ENCODE measurements at places on chromosomes 11 and 22. TPM values are rescaled to one million over a fixed set of nuclear protein-coding genes. Genes with fewer than 3 reads are reported as not detected.
A peak's percentile ranks its signal among the peaks of the same experiment; 100 is the strongest.

GRCh38 chr11:24755260-24755839 lies 258.5 kb downstream of the LUZP2 start:
- DNase-seq: no peak

The GRAMD4 gene
- total RNA-seq: 34.9 TPM

The DDT gene
- 129 TPM for total RNA-seq

The ALDH3B1 gene
- 25.4 TPM for total RNA-seq

- DNase-seq: no peak
These were observed 46.2 kb downstream of the FAM83F start for GRCh38 chr22:40040927-40041326.

DNA sequence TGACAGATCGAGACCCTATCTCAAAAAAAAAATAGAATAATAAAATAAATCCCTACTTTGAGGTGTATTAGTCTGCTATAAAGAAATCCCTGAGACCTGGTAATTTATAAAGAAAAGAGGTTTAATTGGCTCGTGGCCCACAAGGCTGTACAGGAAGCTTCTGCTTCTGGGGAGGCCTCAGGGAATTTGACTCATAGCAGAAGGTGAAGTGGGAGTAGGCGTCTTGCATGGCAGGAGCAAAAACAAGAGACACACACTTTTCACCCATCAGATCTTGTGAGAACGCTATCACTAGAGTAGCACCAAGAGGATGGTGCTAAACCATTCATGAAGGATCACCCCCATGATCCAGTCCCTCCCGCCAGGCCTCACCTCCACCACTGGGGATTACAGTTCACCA lies 29.2 kb downstream of the CDPF1 start:
- DNase-seq: no peak

GRCh38 chr22:35315141-35315854 lies 15.6 kb downstream of the TOM1 start:
- DNase-seq: no peak

DNA sequence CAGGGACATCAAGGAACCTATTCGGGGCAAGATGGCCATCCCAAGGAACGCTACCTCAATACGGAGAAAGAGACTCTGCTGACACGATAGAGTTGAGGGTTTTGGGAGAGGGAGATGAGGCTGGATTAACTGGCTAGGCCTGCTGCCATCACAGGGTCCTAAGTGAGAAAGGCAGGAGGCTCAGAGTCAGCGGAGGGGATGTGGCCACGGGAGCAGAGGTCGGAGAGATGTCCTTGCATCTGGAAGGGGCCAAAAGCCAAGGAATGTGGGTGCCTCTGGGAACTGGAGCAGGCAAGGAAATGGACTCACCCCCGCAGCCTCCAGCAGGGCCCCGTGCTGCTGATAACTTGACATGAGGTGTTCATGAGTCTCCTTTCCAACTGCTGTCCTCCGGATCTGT lies 31.0 kb upstream of the RFPL3 start:
- peak; percentile 12 for DNase-seq

GRCh38 chr11:24855951-24856350 lies 359.1 kb downstream of the LUZP2 start:
- no peak for DNase-seq

GRCh38 chr22:42067671-42068251 lies 2.9 kb downstream of the NAGA start:
- DNase-seq: peak; percentile 46

- peak; percentile 39 for DNase-seq
These were observed 3.9 kb downstream of the ALDH3B2 start for GRCh38 chr11:67670316-67671210.

DNA sequence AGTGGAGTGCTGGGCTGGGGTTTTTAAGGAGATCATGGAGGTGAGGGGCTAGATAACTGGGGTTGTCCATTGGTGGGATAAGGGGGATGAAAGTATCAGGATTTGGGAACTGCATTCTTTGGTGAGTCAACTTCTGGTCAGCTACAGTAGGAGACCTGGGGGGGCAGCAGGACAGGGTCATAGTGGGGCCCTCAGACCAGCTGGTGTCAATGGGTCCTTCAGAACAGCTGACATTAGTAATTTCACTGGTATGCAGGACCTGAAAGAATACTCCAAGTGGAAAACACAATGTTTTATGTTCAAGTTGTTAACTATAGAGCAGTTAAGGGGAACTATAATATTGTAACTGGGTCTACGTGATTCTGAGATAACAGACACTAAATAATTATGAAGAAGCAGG lies 2.8 kb upstream of the TTC12 start:
- DNase-seq: no peak

DNA sequence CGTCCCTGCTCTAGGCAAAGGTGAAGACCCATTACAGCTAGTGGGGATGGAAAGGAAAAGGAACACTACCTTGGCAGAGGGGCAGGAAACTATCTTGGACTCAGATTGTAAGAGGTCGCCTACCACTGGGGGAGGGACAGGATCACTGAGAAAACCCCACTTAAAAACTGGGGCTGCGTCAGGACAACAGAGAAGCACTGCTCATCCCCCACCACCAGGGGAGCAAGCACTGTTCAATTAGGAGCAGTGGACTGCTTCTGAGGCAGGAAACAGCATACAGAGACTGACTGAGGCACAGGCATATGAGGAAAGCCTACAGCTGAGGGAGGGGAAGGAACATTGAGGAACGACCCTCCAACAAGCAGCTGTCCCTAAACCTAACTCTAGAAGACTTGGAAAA lies 20.8 kb upstream of the DLAT start:
- DNase-seq: no peak

- peak; percentile 70 for DNase-seq
These were observed 2.4 kb downstream of the MAPK11 start for GRCh38 chr22:50267591-50268390.

DNA sequence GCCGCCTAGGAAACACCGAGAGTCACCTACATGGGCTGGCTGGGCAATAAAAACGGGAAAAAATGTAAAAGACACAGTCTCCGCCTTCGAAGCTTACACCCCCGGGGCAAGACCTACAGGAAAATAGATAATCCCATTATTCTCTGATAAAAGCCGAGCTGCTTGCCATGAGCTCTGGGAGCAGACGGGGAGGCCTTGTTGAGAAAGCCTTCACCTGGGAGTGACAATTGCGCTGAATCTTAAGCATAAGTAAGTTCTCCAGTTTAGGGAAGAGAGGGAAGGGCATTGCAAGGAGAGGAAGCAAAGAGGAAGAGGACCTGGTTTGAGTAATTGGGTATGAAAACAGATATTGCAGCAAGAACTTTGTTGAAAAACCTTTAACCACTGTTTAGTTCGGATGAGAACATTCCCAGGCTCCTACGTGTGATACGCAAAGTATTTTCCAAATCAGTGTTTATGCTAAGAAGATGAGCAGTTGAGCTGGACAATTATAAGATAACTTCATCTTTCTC lies 813 bp upstream of the BTBD10 start:
- no peak for DNase-seq

DNA sequence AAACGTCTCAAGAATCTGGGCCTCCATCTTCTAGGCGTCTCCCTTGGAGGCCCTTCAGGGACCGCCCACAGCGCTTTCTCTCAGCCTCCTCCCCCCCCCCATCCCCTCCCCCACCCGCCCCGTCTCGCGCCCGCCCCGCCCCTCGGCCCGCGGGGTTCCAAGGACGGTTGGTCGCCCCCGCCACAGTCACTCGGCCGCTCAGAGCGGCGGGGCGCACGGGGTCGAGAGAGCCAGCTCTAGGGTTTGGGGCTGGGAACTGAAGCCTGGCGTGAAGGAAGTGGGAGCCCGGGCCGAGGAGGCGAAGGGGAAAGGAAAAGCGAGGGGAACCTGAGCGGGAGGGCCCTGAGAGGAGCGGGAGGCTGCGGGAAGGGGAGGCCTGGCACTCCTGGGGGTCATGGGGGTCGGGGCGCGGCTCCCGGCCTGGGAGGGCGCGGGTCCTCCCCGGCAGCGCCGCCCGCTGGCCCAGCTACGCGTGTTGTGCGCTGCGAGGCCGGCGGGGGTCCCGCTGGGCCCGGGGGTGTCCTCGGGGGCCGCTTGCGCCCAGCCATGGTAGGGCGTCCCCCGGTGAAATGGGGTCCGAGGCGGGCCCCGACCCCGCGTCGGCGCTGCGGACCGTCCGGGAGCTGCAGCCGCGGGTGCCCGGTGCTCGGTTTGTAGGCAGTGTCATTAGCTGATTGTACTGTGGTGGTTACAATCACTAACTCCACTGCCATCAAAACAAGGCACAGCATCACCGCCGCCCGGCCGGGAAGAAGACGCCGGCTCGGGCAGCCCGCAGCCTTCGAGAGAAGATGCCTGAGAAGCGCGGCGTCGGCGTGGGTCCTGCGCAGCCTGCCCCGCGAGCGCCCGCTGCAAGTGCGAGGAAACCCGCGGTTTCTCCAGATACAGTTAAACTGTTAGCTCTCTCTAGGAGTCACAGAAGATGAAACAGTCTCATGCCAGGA lies at the start of gene BTG4:
TSS of gene BTG4 (minus strand) at position 91 of the 944 bp plus-strand sequence. CDS start 13,610 bp downstream, outside the sequence.
- DNase-seq: no peak

- no peak for DNase-seq
These were observed 3.4 kb downstream of the PAK1 start for GRCh38 chr11:77470504-77470903.

- peak; percentile 72 for DNase-seq
These were observed 28.4 kb upstream of the HMOX1 start for GRCh38 chr22:35352214-35353111.

- peak; percentile 35 for DNase-seq
These were observed 78.4 kb upstream of the TP53I11 start for GRCh38 chr11:45028911-45029682.

DNA sequence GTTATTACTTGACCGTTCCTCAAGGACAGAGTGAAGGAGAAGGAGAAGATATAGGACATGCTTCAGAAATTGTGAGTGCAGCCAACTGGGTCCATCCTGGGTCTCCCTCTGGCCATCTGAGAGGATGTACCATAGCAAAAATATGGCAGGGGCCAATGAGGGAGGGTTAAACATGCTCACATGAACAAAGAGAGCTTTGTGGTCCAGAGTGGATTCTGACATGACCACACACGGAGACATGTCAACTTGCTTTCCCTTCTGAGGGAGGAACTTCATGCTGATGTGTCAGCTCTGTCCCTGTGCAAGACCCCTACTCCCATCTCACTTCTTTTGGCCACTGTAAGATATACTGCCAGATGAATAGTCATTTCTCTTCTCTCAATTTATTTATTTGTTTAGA lies 3.0 kb upstream of the UBASH3B start:
- DNase-seq: no peak

The FREY1 gene
- total RNA-seq: 0.70 TPM

- no peak for DNase-seq
These were observed 201.7 kb downstream of the ARHGAP42 start for GRCh38 chr11:100888836-100889235.

- no peak for DNase-seq
These were observed 55.5 kb downstream of the LARGE1 start for GRCh38 chr22:33864723-33865130.

DNA sequence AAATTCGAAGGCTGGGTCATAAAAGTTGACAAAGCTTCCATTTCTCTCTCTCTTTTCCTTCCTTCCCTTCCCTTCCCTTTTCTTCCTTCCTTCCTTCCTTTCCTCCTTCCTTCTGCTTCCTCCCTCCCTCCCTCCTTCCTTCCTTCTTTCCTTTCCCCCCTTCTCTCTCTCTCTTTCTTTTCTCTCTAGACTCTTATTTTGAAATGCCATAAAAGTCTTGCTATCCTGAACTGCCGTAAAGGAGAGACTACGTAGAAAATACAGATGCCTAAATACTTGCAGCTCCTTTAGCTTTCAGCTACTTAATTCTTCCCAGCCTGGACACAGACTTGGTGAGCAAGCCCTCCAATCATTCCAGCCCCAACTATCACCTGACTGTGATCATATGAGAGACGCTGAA lies 1644.4 kb downstream of the FAM181B start:
- no peak for DNase-seq

The PLA2G6 gene
- 56.4 TPM for total RNA-seq

GRCh38 chr11:72537051-72537450 lies 102.7 kb upstream of the CLPB start:
- DNase-seq: no peak

The AP2A2 gene
- total RNA-seq: 100 TPM

The IGSF22 gene
- total RNA-seq: 4.1 TPM

DNA sequence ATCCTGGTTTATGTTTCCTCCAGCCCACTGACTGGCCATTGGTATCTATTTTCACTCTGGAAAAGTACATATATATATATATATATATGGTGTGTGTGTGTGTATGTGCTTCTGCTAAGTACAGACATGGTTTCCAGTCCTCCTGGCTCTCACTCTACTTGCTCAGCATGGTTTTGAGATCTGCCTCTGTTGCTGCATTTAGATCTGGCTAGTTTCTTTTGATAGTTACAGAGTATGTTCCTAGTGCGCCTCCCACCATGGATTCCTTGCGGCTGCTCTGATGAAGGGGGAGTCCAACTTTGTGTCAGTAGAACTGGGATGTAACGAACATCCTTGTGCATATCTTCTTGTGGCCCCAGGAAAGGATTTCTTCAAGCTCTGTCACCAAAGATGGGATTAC lies 274.1 kb downstream of the MIAT start:
- no peak for DNase-seq

- no peak for DNase-seq
These were observed 2.0 kb downstream of the SBF2 start for GRCh38 chr11:10291801-10292638.

- DNase-seq: no peak
These were observed 23.6 kb downstream of the SLC5A12 start for GRCh38 chr11:26698224-26698623.

The IGLL1 gene
- not detected for total RNA-seq

GRCh38 chr11:104690241-104690640 lies 208.0 kb downstream of the CASP12 start:
- no peak for DNase-seq

GRCh38 chr11:33642461-33643166 lies 58.0 kb downstream of the C11orf91 start:
- DNase-seq: no peak

- DNase-seq: peak; percentile 39
These were observed 48.0 kb upstream of the CARS1 start for GRCh38 chr11:3104961-3105790.

DNA sequence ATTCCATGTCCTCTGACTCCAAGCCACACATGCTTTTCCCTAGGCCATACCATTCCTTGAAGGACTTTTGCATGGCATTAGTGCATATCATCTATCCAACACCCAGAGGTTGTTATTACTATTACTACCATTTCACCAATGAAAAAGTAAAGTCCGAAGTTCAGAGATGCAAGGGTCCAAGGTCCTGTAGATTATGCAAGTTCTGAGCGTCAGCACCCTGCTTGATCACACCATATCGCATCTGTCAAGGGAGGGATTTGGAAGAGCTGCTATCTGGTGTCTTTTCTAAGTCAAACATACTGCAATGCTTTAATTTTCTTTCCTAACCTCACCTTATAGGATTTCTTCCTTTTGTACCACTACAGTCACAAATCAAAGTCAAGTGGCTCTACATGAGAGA lies 214.7 kb upstream of the CADM1 start:
- DNase-seq: no peak
